ENCODE measurements at places on chromosomes 7 and 10. TPM values are rescaled to one million over a fixed set of nuclear protein-coding genes. Genes with fewer than 3 reads are reported as not detected.

- no peaks in the 10 kb centered on the region for H3K36me3 ChIP-seq
- no peaks in the 10 kb centered on the region for H3K4me1 ChIP-seq
- H3K27me3 ChIP-seq: no peaks in the 10 kb centered on the region
Observed at GRCh38 chr10:36542493-36542892, 582.9 kb upstream of the ANKRD30A start.

DNA sequence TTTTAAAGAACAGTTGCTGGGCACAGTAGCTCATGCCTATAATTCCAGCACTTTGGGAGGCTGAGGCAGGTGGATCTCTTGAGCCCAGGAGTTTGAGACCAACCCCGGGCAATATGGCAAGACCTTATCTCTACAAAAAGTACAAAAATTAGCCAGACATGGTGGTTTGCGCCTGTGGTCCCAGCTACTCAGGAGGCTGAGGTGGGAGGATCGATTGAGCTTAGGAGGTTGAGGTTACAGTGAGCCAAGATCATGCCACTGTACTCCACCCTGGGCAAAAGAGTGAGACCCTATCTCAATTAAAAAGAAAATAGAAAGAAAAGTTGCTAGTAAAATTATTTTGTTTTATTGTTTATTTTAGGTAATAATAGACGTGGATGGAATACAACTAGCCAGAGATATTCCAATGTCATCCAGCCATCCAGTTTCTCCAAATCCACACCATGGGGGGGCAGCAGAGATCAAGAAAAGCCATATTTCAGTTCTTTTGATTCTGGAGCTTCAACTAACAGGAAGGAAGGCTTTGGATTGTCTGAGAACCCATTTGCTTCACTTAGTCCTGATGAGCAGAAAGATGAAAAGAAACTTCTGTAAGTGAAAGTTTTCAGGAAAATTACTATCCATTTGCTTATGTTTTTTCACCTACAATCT is 3.0 kb downstream of the NUP42 start:
- H3K4me1 ChIP-seq: 0 out of 2 replicates have a peak, but pooled peaks cover 3% of the 10 kb centered on the region
- peak overlapping the region; percentile 59 for H3K4me3 ChIP-seq
- H3K27me3 ChIP-seq: no peaks in the 10 kb centered on the region
- H3K27ac ChIP-seq: no peak overlapping the region

Gene HYAL4
- 0.33 TPM for polyA plus RNA-seq

Gene TAS2R4
- polyA plus RNA-seq: 0.19 TPM

Measured in GM12878 (cell line).